ENCODE measurements at places on chromosomes 16 and 17.

- no peak for DNase-seq
Observed at GRCh38 chr16:51705142-51705541, 554.1 kb upstream of the SALL1 start.

DNA sequence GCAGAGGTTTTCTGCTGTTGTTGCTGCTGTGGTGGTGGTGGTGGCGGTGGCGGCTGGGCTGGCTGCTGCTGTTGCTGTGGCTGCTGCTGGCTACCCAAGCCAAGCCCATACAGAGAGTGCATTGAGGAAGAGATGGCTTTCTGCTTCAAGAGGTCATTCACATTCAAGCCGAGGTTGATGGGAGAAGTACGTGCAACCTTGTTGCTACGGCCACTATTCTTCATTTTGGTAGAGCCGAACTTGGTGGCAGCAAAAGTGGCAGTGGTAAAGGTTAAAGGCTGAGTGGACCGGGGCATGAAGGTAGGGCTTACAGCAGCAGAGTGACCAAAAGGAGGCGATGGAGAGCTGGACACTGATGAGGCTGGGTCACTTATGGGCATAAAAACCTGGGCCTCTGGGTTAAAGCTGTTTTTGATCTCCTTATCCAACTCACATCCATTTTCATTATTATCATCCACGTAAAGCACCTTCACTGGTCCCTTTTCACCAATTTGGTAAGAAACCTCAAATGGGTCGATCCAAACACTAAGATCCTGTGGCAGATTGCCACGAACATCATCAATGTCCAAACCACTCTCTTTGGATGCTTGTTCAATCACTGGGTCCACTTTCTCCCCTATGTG lies 2.8 kb downstream of the TOB1 start:
- no peak for DNase-seq

DNA sequence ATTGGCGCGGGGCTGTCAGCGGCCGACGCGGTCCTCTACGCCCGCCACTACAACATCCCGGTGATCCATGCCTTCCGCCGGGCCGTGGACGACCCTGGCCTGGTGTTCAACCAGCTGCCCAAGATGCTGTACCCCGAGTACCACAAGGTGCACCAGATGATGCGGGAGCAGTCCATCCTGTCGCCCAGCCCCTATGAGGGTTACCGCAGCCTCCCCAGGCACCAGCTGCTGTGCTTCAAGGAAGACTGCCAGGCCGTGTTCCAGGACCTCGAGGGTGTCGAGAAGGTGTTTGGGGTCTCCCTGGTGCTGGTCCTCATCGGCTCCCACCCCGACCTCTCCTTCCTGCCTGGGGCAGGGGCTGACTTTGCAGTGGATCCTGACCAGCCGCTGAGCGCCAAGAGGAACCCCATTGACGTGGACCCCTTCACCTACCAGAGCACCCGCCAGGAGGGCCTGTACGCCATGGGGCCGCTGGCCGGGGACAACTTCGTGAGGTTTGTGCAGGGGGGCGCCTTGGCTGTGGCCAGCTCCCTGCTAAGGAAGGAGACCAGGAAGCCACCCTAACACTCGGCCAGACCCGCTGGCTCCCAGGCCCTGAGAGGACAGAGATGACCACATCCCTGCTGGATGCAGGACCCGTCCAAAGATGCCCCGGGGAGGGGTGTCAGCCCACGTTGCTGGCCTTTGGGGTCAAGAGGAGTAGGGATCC lies 2.4 kb upstream of the NECAB2 start:
- no peak for DNase-seq

GRCh38 chr16:57623251-57624043 lies 5.0 kb upstream of the ADGRG1 start:
- DNase-seq: no peak

DNA sequence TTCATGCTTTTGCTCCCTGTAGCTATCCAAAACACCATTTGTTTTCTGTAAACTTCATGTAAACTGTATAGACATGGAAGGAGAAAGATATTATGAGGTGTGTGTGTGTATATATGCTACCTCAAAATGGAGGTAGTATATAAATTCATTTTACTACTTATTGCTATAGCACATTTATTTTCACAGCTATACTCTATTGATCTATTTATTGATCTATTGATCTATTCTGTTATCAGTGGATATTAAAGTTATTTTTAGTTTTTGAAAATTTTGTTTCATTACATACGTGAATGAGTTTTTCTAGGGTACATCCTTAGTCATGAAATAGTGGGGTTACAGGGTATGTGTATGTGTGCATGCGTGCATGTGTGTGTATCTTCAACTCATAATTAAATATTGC lies 15.5 kb downstream of the ZNRF1 start:
- no peak for DNase-seq

DNA sequence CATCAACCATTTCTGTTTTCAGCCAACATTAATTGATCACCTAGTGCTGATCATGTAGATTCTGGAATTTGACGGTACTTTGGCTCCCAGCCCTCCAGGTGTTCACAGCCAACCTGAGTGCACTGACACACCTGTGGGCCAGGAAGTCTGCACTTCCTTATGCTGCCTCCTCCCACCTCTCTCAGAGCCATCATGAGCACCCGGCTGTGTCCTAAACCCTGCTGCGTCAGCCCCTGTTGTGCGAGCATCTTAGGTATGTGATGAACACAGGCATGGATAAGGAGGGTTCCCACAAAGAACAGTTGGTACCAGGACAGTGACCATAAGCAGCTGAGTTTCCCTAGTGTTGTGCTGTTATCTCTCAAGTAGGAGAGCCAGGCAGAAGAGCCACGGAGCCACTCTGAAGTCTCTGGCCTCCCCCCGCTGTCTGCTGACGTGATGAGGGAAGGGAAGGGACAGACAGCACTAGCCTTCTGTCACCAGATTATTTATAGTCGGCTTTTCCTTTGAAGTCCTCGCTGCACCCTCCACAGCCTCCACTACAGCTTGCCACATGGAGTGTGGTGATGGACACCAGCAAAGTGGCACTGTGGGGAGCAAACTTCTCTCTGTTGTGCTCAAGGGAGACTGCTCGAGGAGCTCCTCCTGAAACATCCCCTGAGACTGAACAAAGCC lies 162.8 kb upstream of the ANKFN1 start:
- DNase-seq: no peak

- DNase-seq: peak; percentile 83
Observed at GRCh38 chr16:56610017-56610608, 1.7 kb downstream of the MT2A start.

DNA sequence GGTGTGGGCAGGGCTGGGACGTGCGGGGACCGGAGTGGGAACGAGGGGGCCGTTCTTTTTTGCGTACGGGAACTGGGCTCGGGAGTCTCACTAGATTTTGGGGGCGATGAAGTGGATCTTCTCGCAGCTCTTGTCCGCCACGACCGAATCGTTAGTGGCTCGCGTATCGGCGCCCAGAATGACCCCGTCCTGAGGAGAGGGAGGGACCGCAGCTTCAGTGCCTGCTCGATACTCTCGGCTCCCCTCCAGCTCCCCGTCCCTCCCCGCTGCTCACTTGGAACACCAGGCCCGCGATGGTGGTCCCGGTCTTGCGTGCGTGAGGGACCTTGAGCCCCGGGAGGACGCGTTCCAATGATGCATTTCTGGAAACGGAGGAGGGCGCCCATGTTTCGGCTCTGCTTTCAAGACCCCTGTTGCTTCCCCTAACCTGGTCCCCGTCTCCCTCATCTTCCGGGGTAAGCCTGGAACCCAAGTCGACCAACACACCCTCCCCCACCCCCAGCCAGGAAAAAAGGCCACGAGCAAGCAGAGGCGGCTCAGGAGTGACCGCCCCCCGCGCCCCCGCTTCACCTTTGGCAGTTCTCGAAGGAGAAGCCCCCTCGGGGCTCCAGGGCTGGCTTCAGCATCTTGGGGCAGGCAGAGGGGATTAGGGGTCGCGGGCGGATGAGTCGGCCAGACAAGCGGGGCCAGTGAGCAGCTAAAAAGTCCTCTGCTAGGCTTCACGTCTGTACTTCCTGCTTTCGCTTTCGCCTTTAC lies at the start of gene PSMB10:
PSMB10 (minus strand) TSS at position 727 of the 756 bp plus-strand sequence; CDS start at position 626, 101 bp downstream.
- DNase-seq: peak; percentile 36

Measured in fibroblast of skin of back (primary cell).